ENCODE measurements at places on chromosomes 11 and 22.

GRCh38 chr11:60310407-60310998, 16.6 kb upstream of the MS4A6E start:
- no peak for DNase-seq

- DNase-seq = no peak
Measured at GRCh38 chr11:11521306-11522002, 100.4 kb downstream of the GALNT18 start.

DNA sequence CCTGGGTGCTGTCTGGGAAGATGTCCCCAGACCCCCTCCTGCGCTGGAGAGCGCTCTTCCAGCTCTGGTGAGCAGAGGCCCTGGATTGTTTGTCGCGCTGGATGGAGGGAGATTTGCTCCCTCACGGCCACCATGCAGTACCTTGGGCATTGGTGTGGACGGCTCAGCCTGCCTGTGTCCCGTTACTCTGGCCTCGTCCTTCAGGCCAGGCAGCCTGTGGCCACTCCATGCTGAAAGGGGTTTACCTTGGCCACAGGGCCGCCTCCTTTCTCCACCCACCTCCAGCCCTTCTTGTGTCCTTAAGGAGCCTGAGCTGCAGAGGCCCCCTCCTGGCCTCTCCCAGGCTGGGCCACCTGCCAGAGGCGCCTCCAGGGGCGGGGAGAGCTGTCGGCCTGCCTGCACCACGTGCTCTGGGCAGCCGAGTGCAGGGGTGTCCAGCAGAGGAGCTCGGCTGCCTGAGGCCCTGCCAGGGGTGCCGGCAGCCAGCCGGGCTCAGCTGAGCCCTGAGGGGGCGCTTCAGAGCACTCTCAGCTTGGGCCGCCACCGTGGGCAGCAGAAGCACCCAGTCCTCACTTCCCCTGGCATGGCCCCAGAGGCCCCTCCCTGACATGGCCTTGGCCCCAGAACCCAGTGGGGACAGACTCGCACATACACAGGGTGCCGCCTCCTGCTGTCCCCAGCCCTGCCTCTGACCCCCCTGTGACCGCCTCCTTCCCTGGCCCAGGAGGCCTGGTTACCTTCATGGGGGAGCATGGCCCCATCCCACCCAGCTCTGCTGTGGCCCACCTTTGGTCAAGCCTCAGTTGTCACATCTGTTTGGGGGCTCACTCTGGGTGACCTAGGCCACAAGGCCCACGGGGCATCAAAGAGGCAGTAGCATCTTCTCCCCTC, 3.4 kb downstream of the CCND1 start:
- DNase-seq = no peak

GRCh38 chr11:22456993-22457762, 119.0 kb downstream of the SLC17A6 start:
- no peak for DNase-seq

DNA sequence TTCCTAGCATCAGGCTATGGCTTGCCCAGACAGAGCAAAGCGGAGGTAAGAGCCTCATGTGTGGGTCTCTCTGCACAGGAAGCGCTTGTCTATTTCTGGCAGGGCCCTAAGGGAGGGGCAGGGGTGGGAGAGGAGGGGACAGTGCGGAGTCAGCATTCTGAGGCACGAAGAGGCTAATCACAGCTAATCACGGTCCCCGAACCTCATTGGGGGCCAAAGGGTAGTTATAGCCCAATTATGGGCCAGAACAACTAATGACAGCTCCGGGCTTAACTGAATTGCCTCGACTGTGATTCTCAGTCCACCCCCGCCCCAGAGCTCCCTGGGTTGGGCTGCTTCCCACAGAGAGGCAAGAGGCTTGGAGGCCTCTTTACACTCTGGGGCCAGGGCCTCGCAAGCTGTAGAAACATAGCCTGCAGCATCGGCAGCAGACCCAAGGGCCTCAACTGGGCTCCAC, 72.7 kb upstream of the PRDM11 start:
- no peak for DNase-seq

- DNase-seq = peak; percentile 39
Measured at GRCh38 chr22:20131859-20132685, 468 bp downstream of the ZDHHC8 start.

GRCh38 chr11:2156416-2157182, 4.4 kb downstream of the INS start:
- peak; percentile 29 for DNase-seq

GRCh38 chr11:123695231-123695630, 40.8 kb upstream of the SCN3B start:
- no peak for DNase-seq

DNA sequence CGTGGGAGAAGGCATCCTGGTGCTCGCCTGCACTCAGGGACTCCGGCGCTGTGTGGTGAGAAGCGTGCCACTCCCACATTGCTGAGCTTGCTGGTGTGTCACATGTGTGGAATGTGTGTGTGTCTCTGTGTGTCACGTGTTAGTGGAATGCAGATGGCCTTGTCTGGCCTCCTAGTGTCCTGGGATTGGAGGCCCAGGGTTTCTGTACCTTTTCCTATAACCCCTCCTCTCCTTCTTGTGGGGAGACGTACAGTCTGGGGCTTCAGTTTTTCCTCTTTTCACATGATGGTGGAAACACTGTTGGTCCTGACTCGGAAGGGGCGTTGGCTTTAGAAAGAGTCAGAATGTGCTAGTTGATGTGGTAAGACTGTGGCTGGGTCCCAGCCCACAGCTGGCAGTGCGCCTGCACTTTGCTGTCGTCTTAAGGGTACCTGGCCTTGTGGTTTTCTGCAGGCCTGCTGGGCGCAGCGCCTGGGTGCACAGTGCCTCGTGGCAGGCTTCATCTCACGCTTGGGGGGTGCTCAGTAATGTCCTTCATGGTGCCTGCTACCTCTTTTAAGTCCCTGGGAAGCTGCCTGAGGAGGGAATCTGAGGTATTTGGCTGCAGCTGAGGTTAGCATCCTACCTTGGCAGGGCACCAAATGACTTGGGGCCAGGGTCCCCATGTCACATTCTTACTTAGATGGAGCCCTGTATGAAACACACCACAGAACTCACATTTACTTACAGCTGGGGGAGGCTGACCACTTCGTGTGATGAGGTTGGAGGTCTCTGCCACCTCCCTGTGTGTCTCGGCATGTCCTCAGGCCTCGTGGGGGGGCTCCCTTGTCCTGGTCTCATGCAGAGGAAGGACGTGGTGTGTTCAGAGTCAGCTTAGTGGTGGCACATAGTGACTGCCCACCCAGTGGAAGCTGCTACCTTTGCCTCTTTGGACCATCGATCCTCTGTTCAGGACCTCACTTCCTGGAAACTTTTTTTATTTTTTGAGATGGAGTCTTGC, 61.9 kb downstream of the MED15 start:
- DNase-seq = peak; percentile 50

DNA sequence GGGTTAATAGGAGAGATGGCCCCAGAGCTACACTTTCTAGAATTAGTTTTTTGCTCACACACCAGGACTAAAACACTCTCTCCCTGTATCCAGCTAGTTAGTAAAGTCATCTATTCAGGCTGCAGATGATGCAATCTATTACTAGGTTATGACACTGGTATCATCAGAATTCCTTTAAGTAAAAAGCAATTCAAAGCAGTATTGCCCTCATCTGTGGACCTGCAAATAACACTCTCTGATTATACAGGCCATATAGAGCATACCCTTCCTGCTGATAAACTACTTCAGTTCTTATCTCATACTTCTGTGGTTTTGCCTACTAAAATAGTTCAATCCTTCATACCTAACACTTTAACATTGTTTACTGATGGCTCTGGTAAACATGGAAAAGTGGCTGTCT, 13.5 kb upstream of the MTMR2 start:
- no peak for DNase-seq

DNA sequence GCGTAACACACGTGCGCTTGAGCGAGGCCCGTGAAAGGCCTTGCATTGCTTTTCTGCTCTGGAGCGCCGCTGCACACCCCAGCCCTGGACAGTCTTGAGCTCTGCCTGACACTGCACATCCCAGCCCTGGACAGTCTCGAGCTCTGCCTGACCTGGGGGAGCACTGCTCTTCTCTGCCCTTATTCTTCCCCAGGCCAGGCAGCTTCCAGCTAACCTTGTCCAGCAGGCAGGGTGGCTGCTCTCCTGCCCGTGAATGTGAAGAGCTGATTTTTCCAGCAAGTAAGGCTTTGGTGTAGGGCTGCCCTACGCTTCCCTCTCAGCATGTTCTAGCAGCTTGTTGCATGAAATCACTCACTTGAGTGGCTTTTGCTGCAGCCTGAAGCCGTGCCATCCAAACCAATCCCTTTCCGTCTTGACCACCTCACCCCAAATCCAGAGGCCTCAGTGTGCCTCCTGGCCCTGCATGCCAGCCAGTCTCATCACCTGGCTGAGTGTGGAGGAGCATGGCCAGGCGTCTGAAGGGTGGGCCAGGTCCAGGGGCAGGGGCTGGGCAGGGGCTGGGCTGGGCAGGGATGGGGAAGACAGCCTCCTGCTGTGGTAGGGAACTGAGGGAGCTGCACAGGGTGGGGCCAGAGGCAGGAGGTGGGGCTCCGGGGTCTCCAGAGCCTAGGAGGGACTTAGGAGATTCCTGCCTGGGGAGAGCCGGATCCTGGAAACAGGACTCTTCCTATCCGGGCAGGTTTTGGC, 89.5 kb upstream of the B3GAT1 start:
- DNase-seq = no peak

- no peak for DNase-seq
Measured at GRCh38 chr11:46002189-46002588, 79.7 kb downstream of the LARGE2 start.

DNA sequence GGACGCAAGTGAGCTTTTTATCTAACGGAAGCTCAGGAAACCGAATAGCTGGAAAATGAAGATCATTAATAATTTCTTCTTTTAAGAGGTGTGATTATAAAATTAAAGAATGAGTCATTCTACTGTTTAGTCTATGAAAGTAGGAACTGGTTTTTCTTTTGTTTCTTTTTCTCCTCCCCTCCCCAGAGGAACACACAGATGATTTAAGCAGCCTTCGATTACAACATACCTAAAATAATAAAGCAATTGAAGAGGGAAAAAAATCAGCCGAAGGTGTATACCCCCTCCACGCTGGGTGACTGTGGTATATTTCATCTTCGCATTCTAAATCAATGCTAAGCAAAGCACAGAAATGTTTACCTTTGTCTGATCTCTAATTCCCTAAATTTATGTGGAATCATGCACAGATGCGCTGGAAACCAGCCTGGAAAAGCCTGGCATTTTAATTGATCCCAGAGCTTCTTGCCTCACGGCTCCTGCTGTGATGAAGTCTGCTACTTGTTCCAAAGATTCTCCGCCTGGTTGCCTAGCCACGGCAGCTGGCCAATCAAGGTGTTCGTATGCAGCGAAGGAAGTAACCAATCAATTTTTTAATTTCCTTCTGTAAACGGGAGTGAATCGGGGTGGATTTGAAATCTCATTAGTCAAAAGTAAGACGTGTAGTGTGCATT, 133.9 kb downstream of the FANCF start:
- DNase-seq = no peak

- peak; percentile 94 for DNase-seq
Measured at GRCh38 chr11:71453037-71453917, at the start of gene NADSYN1. NADSYN1 (plus strand) TSS chr11:71453203; CDS start chr11:71453297, 94 bp downstream.

GRCh38 chr22:36617694-36618522, 85.6 kb downstream of the CACNG2 start:
- DNase-seq = no peak

DNA sequence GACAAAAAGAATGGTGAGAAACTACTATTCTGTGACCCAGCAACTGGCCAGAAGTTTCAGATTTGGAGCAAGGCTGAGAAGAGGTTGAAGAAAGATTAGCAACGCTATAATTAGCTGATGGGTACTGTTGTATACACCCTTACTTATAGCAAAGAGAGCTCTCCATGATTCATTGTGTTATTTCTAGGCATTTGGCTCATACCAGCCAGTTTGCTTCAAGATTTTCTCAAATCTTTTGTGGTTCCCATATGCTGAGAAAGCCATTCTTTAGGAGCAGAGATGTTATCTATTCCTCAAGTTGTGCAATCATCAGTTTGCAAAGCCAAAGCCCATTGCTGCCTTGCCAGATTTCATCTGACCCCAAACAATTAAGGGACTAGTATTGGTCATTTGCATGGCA, 179.4 kb downstream of the ETS1 start:
- DNase-seq = no peak

DNA sequence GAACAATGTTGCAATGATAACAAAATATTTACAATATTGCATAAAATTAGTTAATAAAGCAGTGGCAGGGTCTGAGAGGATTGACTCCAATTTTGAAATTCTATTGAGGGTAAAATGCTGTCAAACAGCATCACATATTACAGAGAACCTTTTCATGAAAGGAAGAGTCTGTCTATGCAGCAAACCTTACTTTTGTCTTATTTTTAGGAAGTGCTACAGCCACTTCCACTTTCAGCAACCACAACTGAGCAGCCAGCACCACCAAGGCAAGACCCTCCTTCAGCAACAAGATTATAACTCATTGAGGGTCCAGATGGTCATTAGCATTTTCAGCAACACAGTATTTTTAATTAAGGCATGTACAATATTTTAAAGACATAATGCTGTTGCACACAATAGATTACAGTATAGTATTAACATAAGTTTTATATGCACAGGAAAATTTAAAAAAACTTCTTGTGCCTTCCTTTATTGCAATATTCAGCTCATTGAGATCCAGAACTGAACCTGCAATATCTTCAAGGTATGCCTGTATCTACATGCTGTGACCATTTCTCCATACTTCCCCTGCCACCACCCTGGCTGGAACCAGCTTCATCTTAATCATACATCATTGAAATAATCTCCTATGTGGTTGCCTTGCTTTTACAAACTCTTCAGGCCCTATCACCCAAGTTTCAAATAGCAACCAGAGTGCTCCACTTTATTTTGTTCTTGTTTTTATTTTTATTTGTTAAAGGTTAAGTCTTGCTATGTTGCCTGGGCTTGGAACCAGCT, 711.2 kb downstream of the KCNA4 start:
- DNase-seq = no peak

- no peak for DNase-seq
Measured at GRCh38 chr11:66479394-66480116, 679 bp upstream of the DPP3 start.

DNA sequence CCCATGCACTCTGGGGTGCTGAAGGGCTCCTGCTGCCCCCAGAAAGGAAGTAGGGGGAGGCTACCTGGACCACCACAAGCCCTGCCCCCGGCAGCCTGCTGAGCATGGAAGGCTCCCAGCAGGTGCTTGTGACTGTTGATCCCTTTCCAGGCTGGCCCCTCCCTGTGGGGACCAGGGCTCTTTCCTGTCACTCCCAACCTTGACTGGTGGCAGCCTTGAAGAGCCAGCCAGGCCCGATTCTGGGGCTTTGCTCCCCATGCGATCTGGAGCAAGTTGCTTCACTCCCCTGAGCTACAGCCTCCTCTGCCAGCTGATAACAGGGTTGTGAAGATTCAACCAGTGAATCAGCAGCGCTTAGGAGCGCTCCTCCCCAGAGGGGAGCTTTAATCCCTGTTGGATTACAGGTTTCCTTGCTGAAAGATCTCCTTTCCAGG, 4.6 kb upstream of the CST6 start:
- DNase-seq = no peak

DNA sequence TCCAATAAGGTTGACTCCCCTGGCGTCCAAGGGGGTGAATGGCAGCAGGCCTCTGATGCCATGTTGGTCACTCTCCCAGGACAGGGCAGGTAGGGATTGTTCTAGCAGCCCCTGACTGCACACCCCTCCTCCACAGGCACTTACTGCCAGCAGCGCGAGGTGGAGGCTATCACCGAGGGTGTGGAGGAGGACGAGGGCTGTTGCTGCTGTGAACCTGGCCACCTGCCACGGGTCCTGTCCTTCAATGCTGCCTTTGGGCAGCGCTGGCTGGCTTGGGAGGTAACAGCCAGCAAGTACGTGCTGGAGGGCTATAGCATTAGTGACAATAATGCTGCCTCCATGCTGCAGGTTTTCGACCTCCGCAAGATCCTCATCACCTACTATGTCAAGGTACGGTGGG, 7.7 kb upstream of the SIPA1 start:
- no peak for DNase-seq

- DNase-seq = no peak
Measured at GRCh38 chr22:45227645-45228400, 12.9 kb downstream of the KIAA0930 start.

GRCh38 chr11:28459912-28460311, 351.7 kb downstream of the METTL15 start:
- DNase-seq = no peak

All from T-helper 2 cell (primary cell).